ENCODE measurements at places on chromosomes 2 and 18.

- no peaks in the 10 kb centered on the region for H3K27me3 ChIP-seq
- H3K4me3 ChIP-seq: no peak overlapping the region
- H3K27ac ChIP-seq: no peak overlapping the region
Observed at GRCh38 chr2:74817304-74817675, 16.6 kb upstream of the HK2 start.

DNA sequence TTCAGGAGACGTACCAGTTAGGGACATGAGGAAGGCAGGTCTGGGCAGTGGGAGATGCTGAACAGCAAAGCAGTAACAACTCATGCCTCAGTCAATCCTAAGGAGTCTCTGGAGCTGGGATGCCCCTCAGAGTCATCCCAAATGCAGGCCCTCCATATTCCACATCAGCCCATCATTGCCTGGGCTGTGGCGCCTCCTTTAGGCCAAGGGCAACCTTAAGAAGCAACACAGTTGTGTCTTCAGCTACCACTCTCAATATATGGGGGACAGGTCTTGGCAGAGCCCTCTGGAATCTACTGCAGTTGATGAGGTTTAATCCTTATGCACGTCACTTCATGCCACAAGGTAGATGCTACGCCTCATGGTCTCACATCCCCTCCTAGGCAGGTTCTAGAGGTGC, 682.0 kb upstream of the RAB6C start:
- H3K4me1 ChIP-seq: no peaks in the 10 kb centered on the region
- H3K27ac ChIP-seq: no peak overlapping the region
- peak; percentile 2 for DNase-seq
- no peak overlapping the region for H3K4me3 ChIP-seq
- no peaks in the 10 kb centered on the region for H3K27me3 ChIP-seq
- H3K36me3 ChIP-seq: no peaks in the 10 kb centered on the region

DNA sequence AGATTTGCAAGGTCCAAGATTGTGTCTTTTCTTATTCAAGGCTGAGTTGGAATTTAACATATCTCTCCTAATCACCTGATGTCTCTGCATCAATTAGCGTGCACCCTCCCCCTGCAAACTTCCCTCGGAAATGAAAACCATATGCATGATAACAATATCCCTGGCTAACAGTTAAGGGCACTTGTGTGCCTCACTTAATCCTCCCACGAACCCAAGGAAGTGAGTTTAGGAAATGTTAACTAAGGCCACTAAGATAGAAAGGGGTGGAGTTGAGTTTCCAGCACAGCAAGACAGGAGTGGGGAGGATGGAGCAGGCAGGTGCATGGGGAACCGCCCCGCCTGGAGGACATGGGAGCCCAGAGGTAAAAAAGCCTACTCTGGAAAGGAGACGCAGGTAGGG, 52.4 kb upstream of the PTMA start:
- H3K4me3 ChIP-seq: no peak overlapping the region
- peaks cover 5% of the 10 kb centered on the region for H3K4me1 ChIP-seq
- H3K36me3 ChIP-seq: no peaks in the 10 kb centered on the region
- H3K27me3 ChIP-seq: no peaks in the 10 kb centered on the region
- no peak for DNase-seq
- no peak overlapping the region for H3K27ac ChIP-seq

GRCh38 chr2:212227755-212228154, 310.8 kb downstream of the ERBB4 start:
- H3K36me3 ChIP-seq: no peaks in the 10 kb centered on the region
- H3K27ac ChIP-seq: no peak overlapping the region
- DNase-seq: no peak
- H3K4me3 ChIP-seq: no peak overlapping the region
- H3K27me3 ChIP-seq: no peaks in the 10 kb centered on the region

DNA sequence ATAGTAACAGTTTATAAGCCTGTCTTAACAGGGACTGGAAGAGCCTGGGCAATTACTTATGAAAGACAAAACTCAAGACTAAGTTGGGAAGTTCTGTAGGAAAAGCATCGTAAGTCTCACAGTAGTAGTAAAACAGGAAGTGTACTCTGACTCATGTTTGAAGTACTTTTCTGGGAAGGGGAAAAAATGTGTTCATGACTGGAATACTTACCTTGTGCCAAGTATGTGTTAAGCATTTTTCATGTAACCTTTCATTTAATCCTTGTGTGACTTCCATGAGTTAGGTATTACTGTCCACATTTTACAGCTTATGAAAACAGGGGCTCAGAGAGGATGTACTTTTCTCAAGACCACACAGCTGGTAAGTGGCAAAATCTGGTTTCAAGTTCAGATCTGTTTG, 13.7 kb upstream of the SKOR2 start:
- no peak overlapping the region for H3K4me3 ChIP-seq
- 0 out of 2 replicates have a peak, but pooled peaks cover 4% of the 10 kb centered on the region for H3K4me1 ChIP-seq
- peaks cover 49% of the 10 kb centered on the region for H3K27me3 ChIP-seq
- no peak overlapping the region for H3K27ac ChIP-seq
- DNase-seq: no peak
- no peaks in the 10 kb centered on the region for H3K36me3 ChIP-seq

DNA sequence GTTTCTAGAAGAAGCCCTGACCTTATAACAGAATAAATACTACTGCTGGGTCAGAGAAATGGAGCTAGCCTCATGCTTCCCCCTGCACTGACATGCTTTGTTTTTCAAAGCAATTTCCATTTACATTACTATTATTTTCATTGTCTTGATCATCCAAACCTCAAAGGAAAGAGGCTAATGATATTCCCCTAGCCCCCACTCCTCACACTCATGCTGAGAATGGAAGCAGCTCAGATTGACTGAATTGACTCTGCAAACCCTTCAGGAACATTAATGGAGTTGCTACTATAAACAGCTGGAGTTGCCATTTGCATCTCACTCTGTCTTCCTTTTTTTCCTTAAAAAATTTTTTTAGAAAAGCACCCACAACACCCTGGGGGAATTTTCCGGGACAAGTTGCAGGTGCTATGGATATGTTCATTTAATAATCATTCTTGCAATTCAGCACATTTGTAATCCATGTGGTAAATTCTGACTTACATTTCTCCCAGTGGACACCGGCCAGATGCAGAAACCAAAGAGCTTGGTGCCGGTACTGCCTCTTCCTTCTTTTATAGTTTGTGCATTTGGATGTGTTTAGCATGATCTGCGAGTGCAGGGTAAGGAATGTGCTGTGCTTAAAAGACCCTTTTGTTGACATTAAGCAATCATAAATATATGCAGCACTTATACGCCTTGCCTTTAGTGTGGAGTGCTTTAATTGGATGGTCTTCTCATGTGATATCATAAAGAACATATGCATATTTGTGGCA, 103.3 kb upstream of the OSR1 start:
- H3K4me3 ChIP-seq: no peak overlapping the region
- H3K27ac ChIP-seq: no peak overlapping the region
- no peaks in the 10 kb centered on the region for H3K36me3 ChIP-seq
- DNase-seq: no peak
- peaks cover 9% of the 10 kb centered on the region for H3K4me1 ChIP-seq

GRCh38 chr2:109473616-109474318, 140.0 kb downstream of the SEPTIN10 start:
- H3K36me3 ChIP-seq: no peaks in the 10 kb centered on the region
- no peak overlapping the region for H3K4me3 ChIP-seq
- no peak for DNase-seq
- no peaks in the 10 kb centered on the region for H3K27me3 ChIP-seq
- H3K4me1 ChIP-seq: no peaks in the 10 kb centered on the region
